ENCODE measurements at places on chromosomes 2 and 18.

- DNase-seq = no peak
These were observed 32.1 kb downstream of the RPRD1A start for GRCh38 chr18:36035253-36035652.

DNA sequence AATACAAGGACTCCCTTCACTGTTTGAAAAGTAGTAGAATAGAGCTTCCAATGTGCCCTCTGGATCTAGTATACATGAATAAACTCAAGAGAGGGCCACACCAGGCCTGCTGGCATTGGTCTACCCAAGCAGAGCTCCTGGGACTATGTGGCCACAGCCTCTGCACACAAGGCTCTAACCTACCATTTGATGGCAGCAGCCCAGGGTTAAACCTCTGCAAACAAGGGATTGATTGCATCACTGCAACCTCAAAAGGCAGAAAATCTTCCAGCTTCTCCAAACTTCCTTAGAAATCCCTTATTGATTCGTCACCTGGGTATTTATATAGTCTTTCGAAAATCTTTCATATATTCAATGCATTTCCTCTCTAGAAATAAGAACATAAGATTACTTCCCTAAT, 147.6 kb upstream of the SETBP1 start:
- no peak for DNase-seq

GRCh38 chr2:144334551-144334950, 185.4 kb downstream of the ZEB2 start:
- DNase-seq = no peak

- DNase-seq = no peak
These were observed 205.9 kb downstream of the TMEM163 start for GRCh38 chr2:134512734-134513464.

- DNase-seq = no peak
These were observed 256.5 kb downstream of the TPGS2 start for GRCh38 chr18:36572135-36572856.

DNA sequence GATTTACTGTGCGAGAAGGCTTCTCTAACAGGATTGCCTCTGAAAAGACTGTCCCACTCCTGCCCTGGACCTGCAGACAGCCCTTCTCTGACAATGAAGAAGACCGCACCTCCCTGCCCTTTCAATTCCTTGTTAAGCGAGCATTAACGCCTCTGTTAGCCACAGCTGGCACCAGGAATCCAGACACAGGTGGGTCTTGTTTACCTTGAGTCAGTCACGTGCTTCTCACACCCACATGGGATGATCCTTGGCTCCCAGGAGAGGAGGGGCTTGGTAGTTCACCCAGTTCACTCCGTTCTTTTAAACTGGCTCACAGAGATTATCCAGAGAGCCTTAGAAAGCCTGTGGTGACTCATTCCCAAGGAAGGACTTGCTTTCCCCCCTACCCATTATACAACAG, 410.5 kb upstream of the MEIS1 start:
- DNase-seq = no peak

GRCh38 chr18:68034296-68034695, 517.8 kb upstream of the DSEL start:
- DNase-seq = no peak

DNA sequence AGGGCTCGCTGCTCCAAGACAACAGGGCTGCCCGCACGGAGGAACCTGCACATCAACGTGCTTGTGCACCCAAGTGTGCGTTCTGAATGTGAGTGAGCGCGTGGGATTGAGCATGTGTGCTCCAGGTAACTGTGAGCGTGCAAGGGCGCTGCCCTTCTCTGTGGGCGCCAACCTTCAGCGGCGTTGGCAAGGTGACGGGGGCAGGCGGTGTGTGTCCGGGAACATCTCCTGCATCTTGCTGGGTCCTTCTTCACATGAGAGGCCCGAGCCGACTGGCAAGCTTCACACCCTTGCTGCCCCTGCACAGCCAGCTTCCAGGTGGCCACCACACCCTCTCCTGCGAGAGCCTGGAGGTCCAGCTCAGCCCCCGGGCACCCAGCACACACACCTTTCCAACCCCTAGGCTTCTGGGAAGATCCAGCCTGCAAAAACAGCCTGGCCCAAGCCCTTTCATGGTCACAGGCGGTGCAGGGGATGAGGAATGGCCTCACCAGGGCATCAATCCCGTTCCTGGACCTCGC, 220.9 kb downstream of the HDAC4 start:
- DNase-seq = no peak

GRCh38 chr2:143684551-143685320, 555.5 kb downstream of the ARHGAP15 start:
- DNase-seq = no peak

- DNase-seq = no peak
These were observed 2.7 kb downstream of the NCOA1 start for GRCh38 chr2:24493713-24494112.

DNA sequence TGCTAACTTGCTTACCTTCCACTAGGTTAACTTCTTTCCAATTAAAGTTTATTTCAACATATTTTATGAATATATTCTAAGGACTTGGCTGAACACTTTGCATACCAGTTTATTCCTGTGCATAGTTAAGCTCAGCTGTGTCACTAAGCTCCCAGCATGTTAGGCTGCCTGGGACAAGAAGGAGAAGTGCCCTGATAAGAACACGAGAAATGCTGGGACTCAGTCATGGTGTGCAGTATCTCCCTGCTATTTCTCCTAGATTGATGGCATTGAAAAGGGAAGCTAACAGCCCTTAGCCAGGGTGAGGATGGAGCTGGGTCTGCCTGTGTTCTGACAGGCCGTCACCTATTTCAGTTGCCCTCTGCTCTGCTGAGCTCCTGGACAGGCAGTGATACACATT, 164.3 kb downstream of the TRABD2A start:
- DNase-seq = no peak

DNA sequence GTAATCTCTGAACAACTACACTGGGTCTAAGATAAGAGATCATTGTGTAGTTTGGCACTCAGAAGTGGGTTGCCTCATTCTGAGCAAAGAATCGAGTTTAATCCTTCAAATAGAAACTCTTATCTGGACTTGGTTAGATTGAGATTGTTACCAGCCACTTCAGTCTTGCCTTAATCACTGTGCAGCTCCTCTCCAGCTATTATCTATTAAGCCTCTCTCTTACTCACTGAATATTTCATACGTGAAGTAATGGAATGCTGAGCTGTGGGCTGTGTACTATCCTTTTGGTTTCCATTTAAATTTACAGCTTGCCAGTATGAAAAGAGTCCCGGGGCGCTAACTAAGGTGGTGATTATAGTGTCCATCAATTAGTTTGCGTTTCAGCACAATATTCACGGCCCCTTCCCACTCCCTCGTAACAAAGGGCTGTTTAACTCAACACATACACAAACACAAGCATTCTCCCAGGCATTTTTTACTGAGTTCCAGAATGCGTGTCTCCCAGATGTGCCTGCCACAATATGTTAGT, 65.7 kb upstream of the NCKAP5 start:
- no peak for DNase-seq

DNA sequence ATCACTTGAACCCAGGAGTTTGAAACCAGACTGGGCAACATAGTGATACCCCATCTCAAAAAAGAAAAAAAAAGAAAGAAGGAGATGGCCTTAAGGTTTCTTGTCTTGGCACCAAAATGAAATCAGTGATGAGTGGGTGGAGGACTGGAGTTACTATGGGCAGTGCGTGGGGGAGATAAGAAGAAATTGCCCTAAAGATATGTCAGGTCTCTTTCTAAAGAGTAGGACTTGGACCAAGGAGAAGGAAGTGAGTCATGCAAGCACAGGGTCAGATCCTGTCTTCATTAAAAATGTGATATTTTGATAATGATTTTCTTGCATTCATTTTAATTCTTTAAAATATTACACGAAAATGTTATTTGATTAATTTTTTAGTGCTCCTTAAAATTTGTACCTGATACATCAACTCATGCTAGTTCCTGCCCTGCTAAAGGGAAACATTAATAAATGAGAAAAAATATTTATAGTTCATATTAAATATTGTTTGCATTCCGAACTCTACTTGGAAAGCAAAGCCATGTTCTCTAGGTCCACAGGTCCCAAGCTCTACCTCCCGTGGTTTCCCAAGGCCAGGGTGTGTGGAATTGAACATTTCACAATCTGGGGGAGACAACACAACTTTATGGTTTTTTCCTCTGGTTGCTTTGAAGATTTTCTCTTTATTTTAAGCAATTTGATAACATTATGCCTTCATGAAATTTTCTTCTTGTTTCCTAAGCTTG, 62.6 kb upstream of the CTLA4 start:
- DNase-seq = no peak

- no peak for DNase-seq
These were observed 45.1 kb downstream of the LBH start for GRCh38 chr2:30276455-30276911.

DNA sequence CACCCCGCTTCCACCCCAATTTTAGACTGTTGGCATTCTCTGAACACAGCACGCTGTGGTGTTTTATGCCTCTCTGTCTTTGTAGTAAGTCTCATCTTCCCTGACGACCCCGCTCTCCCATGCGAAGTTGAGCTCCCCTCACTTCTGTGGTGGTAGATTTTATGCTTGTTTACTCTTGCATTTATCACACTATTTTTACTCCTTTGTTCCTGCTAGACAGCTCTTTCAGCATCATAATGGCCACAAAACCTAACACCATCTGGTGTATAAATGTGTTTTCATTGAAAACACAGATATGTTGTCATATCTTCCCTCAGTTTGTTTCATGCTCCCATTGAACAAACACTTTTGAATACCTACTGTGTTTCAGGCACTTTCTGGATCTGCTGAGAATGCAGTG, 57.1 kb downstream of the PKP4 start:
- DNase-seq = no peak

GRCh38 chr2:189791338-189792042, 7.2 kb downstream of the PMS1 start:
- no peak for DNase-seq

GRCh38 chr2:62713837-62714236, 8.3 kb downstream of the EHBP1 start:
- DNase-seq = no peak

DNA sequence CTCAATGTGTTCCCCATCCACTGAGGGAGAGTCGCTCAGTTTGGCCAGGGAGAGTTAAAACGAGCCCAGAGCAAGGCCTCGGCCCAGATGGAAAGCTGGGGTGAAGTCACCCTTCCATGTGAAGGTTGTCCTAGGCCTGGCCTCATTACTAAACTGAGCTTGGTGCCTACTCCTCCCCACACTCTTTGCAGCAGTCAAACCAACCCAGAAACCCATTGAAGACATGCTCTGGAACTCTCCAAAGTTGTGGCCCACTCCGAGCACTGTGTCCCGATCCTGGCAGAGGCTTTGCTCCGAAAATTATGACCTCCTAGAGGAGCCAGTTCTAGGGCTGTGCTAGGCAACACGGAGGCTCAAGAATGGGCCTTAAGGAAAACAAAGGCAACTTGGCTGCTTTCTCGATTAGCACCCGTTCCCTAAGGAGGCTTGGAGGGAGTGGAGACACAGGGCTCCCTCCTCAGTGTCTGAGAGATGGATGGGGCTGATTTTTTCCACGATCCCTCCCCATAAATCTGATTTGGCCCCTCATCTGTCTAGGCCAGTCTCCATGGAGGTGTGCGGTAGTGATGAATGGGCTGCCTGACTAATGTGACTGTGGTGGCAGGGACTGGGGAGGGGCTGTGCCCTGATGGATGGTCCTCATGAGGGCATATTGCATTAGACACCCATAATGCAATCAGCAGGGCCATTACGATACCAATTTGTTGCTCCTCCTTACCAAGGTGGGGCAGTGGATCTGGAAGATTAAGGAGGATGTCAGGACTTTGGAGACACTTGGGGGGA, 11.7 kb upstream of the CYP26B1 start:
- no peak for DNase-seq

DNA sequence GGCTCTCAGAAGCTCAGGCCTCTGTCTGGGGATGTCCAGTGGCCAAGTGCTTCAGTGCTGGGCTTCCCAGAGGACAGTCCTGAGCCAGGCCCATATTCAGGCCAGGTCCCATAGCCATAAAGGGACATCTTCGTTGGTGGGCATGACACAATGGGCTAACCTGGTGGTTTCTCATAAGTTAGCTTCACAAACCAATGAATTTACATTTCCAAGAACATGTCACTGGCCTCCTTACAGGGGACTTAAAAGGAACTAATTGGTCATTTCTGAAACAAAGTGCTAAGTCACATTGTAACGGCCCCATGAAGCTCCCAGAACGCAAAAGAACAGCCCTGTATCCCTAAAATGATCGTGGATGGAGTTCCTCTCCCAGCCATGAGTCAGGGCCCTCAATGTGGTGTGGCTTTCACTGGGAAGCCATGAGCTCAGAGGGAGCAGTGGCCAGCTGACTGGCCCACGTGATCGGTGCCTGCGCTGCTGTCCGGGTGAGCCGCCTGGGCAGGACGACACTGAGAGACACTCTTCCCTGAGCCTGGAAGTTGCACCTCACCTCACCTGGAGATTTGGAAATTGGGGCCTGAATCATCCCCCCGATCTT, 163.7 kb upstream of the APCDD1 start:
- DNase-seq = no peak

GRCh38 chr2:240095556-240096523, 40.3 kb downstream of the COPS9 start:
- DNase-seq = no peak

DNA sequence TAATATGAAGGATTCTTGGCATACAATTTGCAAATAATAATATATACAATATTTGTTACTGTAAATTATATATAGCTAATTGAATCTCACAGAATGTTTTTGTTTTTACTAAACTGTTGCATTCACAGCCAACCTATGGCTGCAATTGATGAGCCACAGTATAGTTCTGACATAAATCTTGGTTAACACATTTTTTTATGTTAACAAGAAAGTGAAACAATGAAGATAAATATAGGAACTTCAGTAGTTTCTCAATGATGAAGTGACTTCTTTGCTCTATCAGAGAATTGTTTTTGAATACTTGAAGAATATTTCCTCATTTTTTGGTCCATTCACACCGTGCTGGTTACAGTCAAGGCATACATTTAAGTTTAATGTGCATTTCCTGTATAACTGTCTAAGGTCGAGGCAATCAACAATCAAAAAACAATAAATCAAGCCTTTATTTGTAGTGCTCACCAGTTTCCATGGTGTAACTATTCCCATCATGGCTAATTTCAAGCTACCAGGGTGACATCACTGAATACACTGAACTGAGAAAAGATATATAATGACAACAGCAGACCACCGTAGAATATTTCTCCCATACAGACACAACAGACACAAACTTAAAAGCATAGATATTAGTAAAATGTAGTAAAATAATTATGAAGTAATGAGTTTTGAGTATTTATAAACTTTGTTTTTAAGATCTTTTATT, 12.9 kb upstream of the ETAA1 start:
- DNase-seq = no peak

Measured in CD4-positive, alpha-beta T cell treated with Interleukin-6 at 100 ng/mL for 8 hours (primary cell).